ENCODE measurements at places on chromosomes 3 and 15.

GRCh38 chr15:26889298-26889898, 22.5 kb downstream of the GABRA5 start:
- DNase-seq = peak; percentile 23

DNA sequence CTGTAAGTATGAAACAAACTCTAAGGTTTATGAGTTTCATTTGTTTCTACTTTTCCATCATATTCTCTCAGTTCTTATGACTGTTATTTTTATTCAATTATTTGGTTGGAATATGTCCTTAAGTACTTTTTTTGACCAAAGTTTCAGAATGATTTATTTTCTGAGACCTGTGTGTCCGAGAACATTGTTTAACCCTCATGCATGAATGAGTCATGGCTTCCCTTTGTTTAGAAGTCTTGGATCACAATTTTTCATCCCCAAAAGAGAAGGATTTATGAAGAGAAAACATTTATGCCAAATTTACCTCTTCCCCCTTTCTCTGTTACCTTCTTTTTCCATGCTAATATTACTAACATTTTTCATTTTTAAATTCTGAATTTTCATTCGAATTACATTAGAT, 518.0 kb upstream of the NR2F2 start:
- DNase-seq = no peak

- no peak for DNase-seq
Observed at GRCh38 chr3:185677146-185677829, 91.2 kb downstream of the SENP2 start.

GRCh38 chr15:58761010-58761388, 10.1 kb upstream of the MINDY2 start:
- peak; percentile 11 for DNase-seq

GRCh38 chr3:108346301-108347227, 50.2 kb downstream of the HHLA2 start:
- no peak for DNase-seq

DNA sequence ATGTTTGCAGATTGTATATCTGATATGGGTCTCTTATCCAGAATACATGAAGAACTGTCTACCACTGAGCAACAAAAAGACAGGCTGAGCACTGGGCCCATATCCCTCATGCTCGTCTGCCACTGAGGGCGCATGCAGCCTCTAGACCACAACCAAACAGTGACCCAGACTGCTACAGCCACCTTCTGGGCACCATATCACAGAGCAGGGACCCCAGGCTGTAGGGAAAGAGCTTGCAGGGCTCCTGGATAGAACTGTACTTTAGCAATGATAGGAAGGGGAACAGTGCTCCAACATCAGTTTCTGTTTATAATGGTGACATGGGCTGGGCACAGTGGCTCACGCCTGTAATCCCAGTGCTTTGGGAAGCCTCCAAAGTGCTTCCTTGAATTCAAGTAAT, 40.2 kb upstream of the TMEM87A start:
- no peak for DNase-seq

DNA sequence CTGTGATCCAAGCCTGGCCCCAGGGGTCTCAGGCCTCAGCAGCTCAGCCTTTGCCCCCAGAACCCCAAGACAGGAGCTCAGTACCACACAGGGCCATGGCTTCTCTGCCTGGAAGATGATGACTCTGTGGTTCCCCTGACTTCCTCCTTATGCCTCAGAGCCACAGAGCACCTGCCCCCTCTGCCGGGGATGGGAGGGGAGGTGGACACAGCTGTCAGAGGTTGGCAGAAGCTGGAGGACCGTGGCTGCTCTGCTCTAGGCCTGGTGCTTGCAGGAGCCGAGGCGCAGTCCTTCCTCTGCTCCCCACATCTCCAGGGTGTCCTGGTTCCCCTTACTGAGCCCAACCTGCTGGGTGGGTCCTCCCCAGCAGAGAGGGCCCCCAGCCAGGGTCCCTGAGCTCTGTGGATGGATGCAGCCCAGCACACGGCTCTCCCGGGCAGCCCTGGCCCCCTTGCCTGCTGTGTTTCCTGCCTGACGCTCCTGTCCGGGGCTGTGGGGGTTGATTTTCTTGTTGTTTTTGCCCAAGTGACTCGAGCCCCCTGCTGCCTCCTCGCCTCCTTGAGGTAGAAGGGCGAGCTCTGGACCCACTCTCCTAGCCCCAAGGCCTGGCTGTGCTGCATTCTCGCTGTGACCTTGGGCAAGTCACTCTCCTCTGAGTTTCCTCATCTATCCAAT, 36.6 kb downstream of the PSTPIP1 start:
- DNase-seq = peak; percentile 45

DNA sequence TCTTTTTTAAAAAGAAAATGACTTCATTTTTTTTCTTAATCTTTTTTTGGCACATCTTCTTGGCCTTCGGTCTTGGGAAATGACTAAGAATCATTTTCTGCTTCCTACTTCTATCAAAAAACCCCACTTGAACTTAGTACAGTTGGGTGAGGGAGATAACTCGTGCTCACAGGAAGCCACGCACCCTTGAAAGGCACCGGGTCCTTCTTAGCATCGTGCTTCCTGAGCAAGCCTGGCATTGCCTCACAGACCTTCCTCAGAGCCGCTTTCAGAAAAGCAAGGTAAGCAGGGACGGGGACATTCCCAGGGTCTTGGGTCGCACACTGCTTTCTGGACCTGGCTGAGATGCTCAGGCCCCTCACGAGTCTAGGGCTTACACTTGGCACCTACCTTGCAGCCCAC, at the start of gene CCR4:
Gene CCR4 (plus strand): TSS at position 235 of the 402 bp plus-strand sequence. CDS start 1,779 bp downstream, outside the sequence.
- peak; percentile 26 for DNase-seq

- DNase-seq = no peak
Observed at GRCh38 chr15:40430271-40430805, 10.4 kb upstream of the BAHD1 start.

Measured in activated gamma-delta T cell treated with Interleukin-2 at 50 U/mL for 16 hours (primary cell).